ENCODE measurements at places on chromosomes 11 and 22. TPM values are rescaled to one million over a fixed set of nuclear protein-coding genes. Genes with fewer than 3 reads are reported as not detected.

Gene NRXN2
- 13.7 TPM for total RNA-seq

- DNase-seq, result no peak
Measured at GRCh38 chr11:132818951-132819350, 713.4 kb downstream of the OPCML start.

- DNase-seq, result no peak
Measured at GRCh38 chr11:114039551-114039950, 20.0 kb upstream of the ZBTB16 start.

DNA sequence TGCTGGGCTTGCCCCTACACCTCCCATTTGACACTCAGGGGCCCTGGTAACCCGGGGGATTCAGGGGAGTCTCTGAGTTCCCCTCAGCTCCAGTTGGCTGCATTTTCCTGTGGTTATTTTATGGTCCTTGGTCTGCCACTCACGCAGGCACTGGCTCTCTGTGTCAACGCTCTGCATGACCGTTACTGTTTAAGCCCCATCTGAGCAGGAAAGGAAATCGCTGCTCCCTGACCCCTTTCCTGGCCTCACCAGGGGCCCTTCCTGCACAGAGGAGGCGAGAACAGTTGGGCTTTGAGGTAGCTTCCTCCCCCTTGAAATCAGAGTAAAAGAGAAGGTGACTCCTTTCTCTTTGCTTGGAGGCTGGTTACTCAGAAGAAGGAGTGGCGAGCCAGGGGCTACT, 2.4 kb downstream of the C1QTNF4 start:
- DNase-seq, result no peak

Gene IL17REL
- not detected for total RNA-seq

Gene MN1
- 10.4 TPM for total RNA-seq

DNA sequence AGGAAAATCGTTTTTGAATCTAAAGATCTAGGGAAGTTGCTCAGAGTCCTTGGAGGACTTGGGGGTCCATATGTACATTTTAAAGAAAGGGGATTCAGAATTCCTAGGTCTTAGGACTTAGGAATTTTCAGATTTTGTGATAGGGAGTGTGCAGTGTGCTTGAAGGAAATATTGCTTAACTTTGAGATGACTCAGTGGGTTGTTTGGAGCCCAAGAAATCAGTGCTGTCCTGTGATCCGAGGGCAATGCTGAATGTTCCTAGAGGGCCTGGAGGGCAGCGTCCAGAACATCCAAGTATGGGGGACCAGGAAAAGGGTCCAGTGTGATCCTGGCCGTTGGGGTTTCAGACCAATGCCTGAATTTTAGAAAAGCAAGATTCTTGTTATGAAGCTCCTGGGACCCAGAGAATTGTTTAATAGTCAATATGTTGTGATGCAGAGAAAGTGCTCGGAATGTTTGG, 3.1 kb upstream of the IGF2 start:
- DNase-seq, result no peak

- DNase-seq, result no peak
Measured at GRCh38 chr11:95605271-95605940, 184.2 kb downstream of the FAM76B start.

Gene DLG2
- 17.3 TPM for total RNA-seq

Gene ROBO4
- total RNA-seq, result 34.4 TPM

DNA sequence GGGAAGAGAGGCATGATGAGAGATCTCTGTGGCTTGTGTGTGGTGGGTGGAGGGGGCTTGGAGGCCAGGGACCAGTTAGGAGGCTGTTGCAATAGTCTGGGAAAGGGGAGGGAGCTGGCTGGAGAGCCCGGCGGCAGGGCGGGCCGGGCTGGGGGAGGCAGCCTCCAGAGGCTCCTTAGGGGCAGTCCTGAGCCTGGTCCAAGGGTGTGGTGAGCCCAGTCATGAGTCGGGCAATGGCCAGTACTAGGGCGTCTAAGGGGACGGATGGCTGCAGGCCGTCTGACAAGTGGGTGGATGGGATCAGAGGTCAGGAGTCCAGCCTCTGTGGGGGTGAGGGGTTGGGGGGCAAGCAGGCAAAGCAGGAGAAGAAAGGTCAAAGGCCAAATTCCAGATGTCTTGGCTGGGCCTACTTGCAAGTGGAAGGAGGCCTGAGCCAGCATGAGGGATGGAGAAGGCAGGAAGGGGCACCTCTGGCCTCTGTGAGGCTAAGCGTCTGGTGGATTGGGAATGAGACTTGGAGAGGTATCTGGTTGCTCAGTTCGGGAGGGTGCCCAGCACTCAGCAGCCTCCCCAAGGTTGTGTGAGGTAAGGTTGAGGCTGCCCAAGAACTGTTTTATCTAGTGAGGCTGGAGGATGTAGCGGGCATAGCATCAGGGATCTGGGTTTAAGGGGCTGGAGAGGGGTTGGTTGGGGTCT, 6.0 kb upstream of the CD248 start:
- no peak for DNase-seq

- DNase-seq, result no peak
Measured at GRCh38 chr11:114164546-114164945, 105.0 kb downstream of the ZBTB16 start.

Gene KCNE3
- 9.0 TPM for total RNA-seq

Gene CEP126
- total RNA-seq, result 11.1 TPM

Gene MUC2
- not detected for total RNA-seq

Gene BBOX1
- 0.45 TPM for total RNA-seq

- DNase-seq, result no peak
Measured at GRCh38 chr11:123822032-123822431, 15.9 kb upstream of the OR6M1 start.

- DNase-seq, result peak; percentile 38
Measured at GRCh38 chr11:68962527-68963250, 18.1 kb downstream of the MRGPRD start.

GRCh38 chr11:42772886-42773285, 538.9 kb upstream of the API5 start:
- no peak for DNase-seq

DNA sequence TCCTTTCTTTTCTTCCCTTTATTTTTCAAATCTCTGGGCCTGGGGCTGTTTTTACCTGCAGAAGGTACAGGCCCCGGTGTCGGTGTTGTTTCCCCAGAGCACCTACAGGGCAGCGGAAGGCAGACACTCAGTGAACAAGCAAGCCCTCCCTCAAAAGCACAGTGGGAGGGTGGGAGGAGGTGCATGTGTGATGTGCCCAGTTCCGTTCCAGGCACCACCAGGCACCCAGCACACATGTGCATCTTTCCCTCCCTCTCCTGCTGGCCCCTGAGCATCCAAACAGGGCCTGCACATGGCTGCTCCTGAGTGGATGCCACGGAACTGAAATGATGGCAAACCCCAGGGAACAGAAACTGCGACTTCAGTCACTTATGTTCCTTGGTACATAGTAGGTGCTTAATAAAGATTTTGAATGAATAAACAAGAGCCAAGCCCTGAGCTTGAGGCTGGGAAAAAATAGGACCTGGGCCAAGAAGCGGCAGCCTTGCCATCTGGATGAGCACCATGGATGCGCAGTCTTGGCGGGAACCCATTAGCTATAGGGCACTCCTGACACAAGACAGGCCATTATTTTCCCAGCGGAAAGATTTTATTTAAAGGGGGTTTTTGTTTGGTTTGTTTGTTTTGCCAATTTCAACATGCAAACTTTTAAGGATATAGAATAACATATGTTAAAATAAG, 47.8 kb downstream of the ARRB1 start:
- DNase-seq, result no peak

Data from sciatic nerve (tissue), 2 donors.